ENCODE measurements at places on chromosomes 12 and 14.
A peak's percentile ranks its signal among the peaks of the same experiment; 100 is the strongest.

- DNase-seq = no peak
These were observed 2.9 kb upstream of the CMAS start for GRCh38 chr12:22042976-22043669.

DNA sequence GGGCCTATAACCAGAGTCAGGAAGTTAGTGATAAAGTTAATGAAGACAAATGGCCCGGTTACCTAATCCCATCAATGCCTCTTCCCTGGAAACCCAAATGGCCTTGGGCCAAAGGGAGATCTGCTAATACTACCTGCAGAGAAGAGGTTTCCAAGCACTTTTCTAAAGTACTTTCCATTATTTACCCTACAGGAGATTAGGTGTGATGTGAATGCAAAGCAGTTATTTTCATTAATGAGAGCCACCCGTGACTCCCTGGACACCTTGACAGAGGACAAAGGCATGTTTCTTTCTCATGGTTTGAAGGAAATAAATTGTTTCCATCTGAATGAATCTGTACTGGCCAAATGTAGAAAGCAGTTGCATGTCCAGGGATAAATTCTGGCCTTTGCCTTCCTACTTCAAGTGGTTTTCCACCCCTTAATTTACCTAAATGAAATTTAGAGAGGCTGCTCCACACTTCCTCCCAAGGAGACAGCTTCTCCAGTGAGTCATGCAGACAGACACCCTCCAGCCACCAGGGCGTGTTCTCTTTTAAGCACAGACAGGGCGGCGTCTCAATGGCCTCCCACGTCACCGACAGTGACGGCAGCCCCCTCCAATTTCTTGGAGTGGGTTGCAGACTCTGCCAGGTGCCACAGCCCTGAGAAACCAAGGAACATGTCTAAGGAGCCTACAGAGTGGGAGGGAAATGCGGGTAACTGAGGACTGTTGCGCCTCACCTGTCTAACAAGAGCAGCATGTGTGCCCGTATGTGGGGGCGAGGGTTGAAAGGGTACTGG is 43.9 kb upstream of the GNPNAT1 start:
- DNase-seq = no peak

- DNase-seq = peak; percentile 46
These were observed 132.3 kb downstream of the SNAPC1 start for GRCh38 chr14:61894452-61895077.

DNA sequence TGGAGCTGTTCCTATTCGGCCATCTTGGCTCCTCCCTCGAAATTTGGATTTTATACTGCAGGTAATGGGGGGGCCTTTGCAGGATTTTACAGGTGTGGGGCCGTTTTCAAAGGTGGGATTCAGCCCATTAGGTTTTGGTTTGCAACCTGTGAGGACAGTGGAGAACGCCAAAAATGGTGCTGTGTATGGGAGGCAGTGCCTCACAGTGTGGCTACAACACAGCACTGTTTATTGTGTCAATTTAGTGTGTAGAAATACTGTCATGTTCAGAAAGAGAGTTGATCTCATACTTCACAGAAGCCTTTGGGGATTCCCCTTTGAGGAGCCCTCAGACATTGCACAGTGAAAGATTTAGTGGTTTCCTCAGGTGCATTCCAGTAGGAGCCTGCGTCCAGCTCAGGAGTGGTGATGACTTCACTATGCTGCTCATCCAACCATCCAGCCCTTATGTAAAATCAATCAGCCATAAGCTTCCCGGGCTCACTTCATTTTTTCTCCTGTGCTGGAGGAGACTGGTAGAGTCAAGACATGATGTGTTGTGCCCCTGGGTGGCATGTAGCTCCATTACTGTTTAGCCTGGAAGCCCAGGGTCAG is 92.7 kb upstream of the PRMT8 start:
- no peak for DNase-seq

DNA sequence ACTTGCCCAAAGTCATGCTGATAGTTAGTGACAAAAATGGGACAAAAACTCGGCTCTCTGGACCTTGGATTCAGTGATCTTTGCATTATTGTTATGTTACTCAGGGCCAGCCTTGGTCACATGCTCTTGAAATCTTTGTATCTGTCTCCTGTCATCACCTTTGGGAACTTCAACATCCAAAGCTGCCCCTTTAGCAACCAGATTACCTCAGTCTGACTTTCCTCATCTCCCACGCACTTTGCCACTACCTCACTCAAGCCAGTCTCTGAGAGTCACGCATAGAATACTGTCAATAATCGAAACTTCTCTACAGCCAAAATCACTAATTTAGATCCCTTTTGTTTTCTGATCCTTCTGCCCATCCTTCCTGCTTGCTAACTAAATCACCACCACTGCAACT is 90.8 kb upstream of the DAAM1 start:
- no peak for DNase-seq

DNA sequence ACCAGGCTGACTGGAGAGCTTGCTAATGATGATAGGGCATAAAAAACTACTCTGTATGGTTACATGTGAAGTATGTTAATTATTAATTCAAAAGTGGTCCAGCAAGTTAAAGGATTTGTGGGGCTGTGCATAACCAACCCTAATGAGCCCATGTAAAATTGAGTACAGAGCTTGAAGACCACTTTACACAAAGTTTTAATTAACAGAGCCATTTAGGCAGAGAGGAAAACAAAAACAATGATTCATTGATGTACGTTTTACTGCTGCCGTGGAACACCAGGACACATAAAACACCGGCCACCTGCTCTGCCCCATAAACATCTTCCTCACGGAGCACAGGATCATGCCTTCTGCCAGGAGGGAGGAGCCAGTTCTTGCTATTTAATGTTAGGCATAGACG is 83.5 kb downstream of the RIMBP2 start:
- DNase-seq = no peak

GRCh38 chr12:21921436-21921835 is 19.8 kb downstream of the ABCC9 start:
- DNase-seq = no peak

GRCh38 chr14:31161274-31161673 is 46.3 kb downstream of the HECTD1 start:
- no peak for DNase-seq

DNA sequence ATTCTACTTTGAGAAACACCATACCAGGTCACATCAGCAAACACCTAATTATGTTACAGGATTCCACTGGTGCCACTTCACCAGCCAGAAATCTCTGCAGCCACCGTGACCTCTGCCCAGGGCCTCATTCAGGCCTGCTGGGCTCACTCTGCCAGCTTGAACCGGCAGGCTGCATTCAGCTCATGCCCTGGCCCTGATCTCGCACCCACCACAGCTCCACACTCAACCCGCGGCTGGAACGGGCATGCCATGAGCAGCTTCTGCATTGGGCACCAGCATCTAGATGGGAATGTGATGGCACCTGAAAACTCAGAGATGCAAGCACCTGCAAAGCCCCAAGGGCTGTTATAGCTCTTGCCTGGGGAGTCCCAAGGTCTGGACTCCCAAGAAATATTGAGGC is 168.7 kb downstream of the DPY19L2 start:
- DNase-seq = no peak

GRCh38 chr14:97709552-97709951 is 912.4 kb downstream of the VRK1 start:
- DNase-seq = peak; percentile 16

- no peak for DNase-seq
These were observed 7.3 kb upstream of the ZNF740 start for GRCh38 chr12:53173085-53173715.

DNA sequence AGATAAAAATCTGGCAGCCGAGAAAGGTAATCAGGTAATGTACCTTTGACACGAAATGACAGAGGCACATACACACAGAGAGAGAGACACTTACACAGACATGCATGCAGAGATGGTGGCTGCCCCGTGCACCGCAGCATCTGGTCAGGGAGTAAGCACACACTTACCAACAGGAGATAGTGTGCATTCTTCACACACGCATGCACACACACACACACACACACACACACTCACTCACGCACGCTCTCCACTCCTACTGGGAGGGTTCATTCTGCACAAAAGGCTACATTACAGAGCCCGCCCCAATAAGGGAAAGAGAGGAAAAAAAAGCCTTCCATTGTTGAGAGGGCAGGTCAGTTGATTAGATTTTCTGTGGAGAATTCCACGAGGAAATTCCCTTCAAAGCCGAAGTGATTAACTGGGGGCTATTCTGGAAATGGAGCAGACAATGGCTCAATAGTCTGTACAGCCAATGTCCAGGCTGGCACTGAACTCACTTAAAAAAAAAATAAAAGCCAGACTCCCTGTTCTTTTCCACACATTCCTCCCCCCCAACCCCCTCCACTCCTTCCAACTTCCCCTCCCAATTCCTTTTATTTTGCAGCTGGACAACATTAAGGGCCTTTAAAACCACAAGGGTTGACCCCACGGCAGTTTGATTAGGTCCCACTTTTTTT is 1.4 kb upstream of the SOX5 start:
- DNase-seq = no peak

- DNase-seq = no peak
These were observed 8.6 kb downstream of the SLC38A6 start for GRCh38 chr14:60989599-60989998.

DNA sequence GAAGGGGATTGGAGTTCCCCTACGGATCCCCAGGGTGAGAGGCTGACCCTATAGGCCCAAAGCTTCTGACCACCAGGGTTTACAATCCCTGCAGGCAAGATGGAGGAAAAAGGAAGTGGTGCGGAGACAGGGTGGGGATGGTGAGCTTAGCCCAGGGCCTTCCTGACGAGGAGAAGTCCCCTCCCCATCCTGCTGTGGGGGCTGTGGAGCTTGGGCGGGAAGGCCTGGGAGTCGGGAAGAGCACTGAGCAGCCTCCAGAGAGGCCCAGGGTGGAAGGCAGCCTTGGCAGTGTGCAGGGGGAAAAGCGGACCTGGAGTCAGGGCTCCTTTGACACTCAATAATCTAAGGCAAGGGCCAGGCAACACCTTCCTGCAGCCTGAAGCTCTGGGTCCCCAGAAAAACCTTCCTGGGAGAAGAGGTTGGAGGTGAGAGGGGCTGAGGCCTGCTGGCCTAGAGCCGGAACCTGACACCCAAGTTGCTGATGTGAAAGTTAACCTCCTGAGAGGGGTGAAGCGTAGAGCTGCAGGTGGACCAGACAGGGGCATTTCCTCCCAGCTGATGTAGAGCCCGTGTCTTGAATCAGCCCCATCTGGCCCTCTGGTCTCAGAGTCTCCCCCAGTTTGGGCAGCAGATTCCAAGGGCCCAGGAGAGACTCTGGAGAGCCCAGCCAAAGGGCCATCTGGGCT is 6.0 kb downstream of the HDAC7 start:
- DNase-seq = no peak

DNA sequence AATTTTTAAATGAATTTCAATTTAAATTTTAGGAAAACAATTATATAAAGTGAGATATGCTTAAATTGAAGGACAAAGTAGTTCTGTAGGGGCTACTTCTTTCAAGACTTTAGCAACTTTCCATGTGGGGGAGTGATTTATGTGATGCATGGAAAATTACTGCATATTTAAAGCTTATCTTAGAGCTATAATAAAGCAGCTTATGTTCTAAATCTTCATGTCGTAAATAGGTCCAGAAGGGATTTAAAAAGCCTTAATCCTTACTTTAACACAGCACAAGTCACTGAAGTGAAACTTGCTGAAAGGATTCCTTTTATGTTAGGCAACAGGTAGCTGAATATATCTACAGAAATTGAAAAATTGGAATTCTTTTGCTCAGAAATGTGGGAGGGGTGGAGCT is 340.4 kb downstream of the NAV3 start:
- no peak for DNase-seq

- no peak for DNase-seq
These were observed 254.6 kb downstream of the C12orf42 start for GRCh38 chr12:103241184-103241583.

- DNase-seq = no peak
These were observed 25.6 kb upstream of the CHPT1 start for GRCh38 chr12:101671833-101672232.

Data from activated CD4-positive, alpha-beta T cell treated with anti-CD3 and anti-CD28 coated beads, Interleukin-2, amount 50 U/mL, for 4 hours (primary cell).